Colonic mucosa (tissue), 4 donors: ENCODE measurements at places on chromosomes 6 and 20. TPM values are rescaled to one million over a fixed set of nuclear protein-coding genes. Genes with fewer than 3 reads are reported as not detected.

GLP1R gene
- not detected for total RNA-seq

DNA sequence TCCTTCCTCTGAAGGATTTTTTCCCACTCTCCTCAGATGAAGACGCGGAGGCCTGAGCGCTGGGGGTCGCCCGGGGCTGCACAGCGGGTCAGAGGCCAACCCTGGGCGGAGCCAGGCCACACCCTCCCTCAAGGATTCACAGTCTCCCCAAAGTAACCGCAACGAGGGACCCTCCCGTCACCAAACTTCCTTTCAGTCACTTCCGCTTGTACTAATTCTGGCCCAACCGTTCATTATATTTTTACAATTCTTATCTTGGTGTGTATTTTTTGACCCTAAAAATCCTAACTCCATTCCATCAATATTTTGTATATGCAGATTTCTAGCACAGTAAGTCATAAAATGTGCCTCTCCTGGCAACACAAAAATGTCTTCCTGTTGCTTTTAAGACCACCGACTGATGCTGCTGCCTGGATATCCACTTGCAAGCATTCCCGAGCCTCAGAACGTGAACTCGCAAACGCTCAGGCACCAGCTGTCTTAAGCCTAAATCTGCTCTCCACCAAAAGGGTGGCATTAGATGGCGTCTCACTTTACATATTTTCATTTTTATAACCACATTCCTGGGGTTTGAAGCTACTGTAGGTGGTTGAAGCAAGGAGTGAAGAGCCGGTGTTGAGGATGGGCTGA is 128.0 kb downstream of the DLL1 start:
- no peak overlapping the region for H3K27ac ChIP-seq
- no peaks in the 10 kb centered on the region for H3K36me3 ChIP-seq
- H3K27me3 ChIP-seq = no peaks in the 10 kb centered on the region
- no peak for DNase-seq
- H3K4me1 ChIP-seq = no peaks in the 10 kb centered on the region

- H3K4me1 ChIP-seq = no peaks in the 10 kb centered on the region
- no peaks in the 10 kb centered on the region for H3K27me3 ChIP-seq
- H3K36me3 ChIP-seq = no peaks in the 10 kb centered on the region
- no peak within 1 kb of the TSS for H3K27ac ChIP-seq
- DNase-seq = no peak
- no peak within 1 kb of the TSS for H3K4me3 ChIP-seq
Observed at GRCh38 chr20:7940341-7940740, at the start of gene HAO1. Gene HAO1 (minus strand): TSS chr20:7940458. CDS start chr20:7940422, 36 bp downstream.

GRCh38 chr20:62276439-62276838 is 26.4 kb upstream of the ADRM1 start:
- no peak overlapping the region for H3K4me3 ChIP-seq
- no peaks in the 10 kb centered on the region for H3K27me3 ChIP-seq
- no peak overlapping the region for H3K27ac ChIP-seq
- H3K36me3 ChIP-seq = peaks cover 14% of the 10 kb centered on the region
- no peaks in the 10 kb centered on the region for H3K4me1 ChIP-seq
- DNase-seq = no peak

GRCh38 chr6:92753956-92754355 is 665.4 kb downstream of the EPHA7 start:
- no peak overlapping the region for H3K4me3 ChIP-seq
- no peak for DNase-seq
- no peak overlapping the region for H3K27ac ChIP-seq
- no peaks in the 10 kb centered on the region for H3K36me3 ChIP-seq
- no peaks in the 10 kb centered on the region for H3K27me3 ChIP-seq

- no peak for DNase-seq
- H3K27ac ChIP-seq = no peak overlapping the region
- no peaks in the 10 kb centered on the region for H3K36me3 ChIP-seq
- no peaks in the 10 kb centered on the region for H3K4me1 ChIP-seq
Observed at GRCh38 chr6:5099537-5099936, 14.4 kb downstream of the PPP1R3G start.

DNA sequence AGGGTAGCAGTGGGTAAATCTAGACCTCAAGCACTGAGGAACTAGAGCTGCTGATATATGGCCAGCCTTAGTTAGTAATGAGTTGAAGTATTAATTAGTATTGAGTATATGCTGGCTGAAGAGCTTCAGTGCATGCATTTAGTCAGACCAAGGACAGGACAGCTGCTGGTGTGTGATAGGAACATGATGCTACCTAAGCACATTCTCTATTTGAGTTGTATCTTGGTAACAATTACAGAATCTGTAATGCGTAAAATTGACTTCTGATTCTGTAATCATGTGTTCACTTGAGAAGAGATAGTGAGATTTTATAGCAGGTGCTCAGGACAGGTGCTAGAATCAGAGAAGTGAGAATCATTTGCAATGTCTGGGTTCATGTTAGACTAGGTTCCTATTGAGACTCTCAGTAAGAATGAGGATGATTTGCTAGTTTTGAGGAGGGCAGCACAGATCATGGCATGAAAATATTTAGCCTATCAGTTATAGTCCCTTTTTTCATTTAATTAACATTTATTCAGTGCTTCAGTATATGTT is 369.4 kb upstream of the HS3ST5 start:
- no peaks in the 10 kb centered on the region for H3K36me3 ChIP-seq
- H3K27me3 ChIP-seq = no peaks in the 10 kb centered on the region
- DNase-seq = no peak
- no peak overlapping the region for H3K4me3 ChIP-seq
- H3K27ac ChIP-seq = no peak overlapping the region
- H3K4me1 ChIP-seq = no peaks in the 10 kb centered on the region

DNA sequence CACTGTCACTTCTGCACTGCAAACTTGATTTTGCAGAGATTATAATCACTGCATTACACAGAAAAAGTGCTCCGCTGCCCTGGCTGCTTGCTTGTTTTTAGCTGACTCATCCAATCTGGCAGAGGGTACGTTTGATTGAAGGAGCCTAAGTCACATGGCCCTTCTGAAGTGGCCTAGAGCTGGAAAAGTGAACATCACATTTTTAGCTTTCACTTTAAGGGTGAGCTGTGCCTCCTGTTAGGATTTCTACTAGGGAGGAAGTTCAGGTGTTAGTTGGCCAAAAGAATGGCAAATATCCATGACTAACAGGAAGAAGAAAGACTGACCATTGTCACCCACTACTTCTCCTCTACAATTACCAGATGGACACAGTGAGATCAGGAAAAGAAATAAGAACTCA is 889.1 kb upstream of the MAP3K7 start:
- H3K27ac ChIP-seq = no peak overlapping the region
- H3K4me3 ChIP-seq = no peak overlapping the region
- peak; percentile 50 for DNase-seq
- no peaks in the 10 kb centered on the region for H3K27me3 ChIP-seq
- no peaks in the 10 kb centered on the region for H3K4me1 ChIP-seq

GRCh38 chr20:63106108-63106764 is 99.5 kb upstream of the BHLHE23 start:
- no peaks in the 10 kb centered on the region for H3K4me1 ChIP-seq
- DNase-seq = peak; percentile 78
- no peak overlapping the region for H3K4me3 ChIP-seq

- H3K4me1 ChIP-seq = no peaks in the 10 kb centered on the region
- no peak for DNase-seq
- no peaks in the 10 kb centered on the region for H3K27me3 ChIP-seq
Observed at GRCh38 chr6:33677143-33677660, 34.3 kb downstream of the UQCC2 start.

- H3K27me3 ChIP-seq = no peaks in the 10 kb centered on the region
- no peaks in the 10 kb centered on the region for H3K36me3 ChIP-seq
- H3K4me1 ChIP-seq = peaks cover 6% of the 10 kb centered on the region
- no peak overlapping the region for H3K4me3 ChIP-seq
Observed at GRCh38 chr20:49747707-49748524, 34.2 kb upstream of the B4GALT5 start.

DNA sequence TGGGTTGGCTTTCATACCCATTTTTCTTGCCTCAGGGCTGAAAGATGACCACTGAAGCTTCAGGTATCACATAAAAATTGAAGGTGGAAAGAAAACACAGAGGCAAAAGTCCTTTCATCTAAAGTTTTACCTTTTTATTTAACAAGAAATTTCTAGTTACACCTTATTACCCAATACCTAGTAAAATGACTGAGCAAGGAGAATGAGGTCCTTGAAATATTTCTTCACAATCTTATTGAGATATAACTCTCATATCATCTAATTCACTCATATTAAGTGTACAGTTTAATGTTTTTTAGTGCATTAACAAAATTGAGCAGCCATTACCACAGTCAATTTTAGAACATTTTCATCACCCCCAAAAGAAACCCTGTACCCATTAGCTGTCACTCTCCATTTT is 112.9 kb upstream of the ADTRP start:
- H3K27ac ChIP-seq = no peak overlapping the region
- no peaks in the 10 kb centered on the region for H3K27me3 ChIP-seq
